Fibroblast of the aortic adventitia (primary cell): ENCODE measurements at places on chromosomes 12 and 14. TPM values are rescaled to one million over a fixed set of nuclear protein-coding genes. Genes with fewer than 3 reads are reported as not detected.

The GPR135 gene
- total RNA-seq = 1.7 and 4.3 TPM in 2 replicates

DNA sequence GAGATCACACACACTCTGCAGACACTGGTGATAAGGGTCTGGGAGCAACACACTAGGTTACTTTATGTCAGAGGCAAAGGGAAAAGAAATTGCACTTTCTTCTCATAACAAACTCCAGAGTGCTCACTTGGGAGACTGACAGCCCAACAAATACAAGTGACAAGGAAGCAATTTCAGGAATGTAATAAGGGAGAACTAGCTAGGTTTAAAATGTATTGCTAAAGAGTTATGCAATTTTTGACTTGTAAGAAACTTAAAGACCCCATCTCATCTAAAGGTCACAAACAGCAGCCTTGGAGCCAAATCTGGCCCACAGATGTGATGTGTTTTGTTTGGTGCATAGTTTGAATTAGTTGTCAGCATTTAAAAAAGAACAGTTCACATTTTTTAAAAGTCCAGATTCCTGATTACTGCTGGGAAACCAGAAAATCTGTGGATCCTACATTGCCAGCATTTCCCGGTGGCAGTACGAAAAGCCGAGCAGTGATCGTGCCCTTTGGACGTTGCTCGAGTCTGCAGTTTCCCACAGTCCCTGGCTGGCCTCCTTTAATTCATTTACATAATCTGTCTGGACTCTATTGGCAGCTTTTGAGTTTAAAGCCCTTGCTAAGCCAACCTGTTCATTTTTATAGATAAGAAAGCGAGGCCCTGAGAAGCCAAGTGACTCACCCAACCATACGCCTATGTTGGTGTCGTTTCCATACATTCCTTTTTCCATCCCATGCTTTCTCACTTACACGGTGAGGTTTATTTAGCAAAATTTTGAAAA, 42.0 kb upstream of the ETV6 start:
- DNase-seq = peak; percentile 66

- DNase-seq = no peak
These were observed 113.5 kb downstream of the UNC79 start for GRCh38 chr14:93544212-93544611.

DNA sequence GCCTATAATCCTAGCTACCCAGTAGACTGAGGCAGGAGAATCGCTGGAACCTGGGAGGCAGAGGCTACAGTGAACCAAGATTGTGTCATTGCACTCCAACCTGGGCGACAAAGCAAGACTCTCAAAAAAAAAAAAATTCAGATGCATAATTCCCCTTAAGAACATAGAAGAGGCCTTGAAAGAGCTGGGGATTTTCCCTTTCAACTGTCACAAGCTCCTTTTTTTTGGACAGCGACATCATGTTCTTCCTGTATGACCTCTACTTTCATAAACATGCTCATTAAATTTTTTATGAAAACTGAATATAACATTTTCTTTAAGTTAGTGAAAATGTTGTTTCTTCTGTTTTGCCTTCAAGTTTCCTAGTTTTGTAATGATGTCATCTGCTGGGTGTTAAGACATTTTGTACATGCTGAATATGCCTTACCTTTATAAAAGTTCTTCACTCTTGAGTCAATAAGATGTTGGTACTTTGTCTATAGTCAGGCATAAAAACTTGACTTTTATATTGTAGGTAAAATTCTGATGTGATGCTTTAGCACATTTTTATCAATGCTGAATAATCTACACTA, 76.0 kb downstream of the PTHLH start:
- DNase-seq = no peak

DNA sequence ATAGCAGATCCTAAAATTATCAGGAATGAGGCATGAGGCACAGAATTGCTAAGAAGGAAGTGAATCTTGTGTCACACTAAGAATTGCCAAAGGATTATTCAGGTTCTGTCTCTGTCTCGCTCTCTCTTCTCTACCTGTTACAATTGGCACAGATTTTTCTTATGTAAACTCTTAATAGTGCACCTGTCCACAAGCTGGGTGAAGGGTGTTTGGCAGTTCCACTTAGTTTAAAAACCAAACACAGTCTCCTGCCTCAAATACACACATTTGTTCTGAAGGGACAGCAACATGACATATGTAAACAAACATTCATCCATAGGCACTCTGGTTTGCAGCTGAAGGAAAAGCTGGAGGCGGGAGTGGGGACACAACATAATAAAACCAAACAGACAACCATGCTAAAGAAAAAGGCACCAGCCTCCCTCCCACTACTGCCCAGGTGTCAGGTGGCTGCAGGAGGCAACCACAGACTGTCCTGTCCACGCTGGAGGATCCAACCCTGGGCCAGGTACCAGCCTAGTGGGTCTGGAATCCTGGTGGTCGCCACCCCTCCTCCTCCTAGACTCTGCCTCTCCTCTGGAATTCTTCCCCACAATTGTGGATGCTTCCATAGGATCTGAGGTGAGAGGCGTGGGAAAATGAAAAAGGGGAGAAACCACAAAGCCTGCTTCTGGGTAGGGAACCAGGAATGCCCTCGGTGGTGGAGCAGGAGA, 81.2 kb downstream of the TMEM260 start:
- no peak for DNase-seq

The CD4 gene
- total RNA-seq = 1.6 TPM in 1 of 2 replicates, not detected in the other

The TAS2R19 gene
- 6.3 and 6.5 TPM in 2 replicates for total RNA-seq

The P3H3 gene
- 53.9 and 188 TPM in 2 replicates for total RNA-seq

GRCh38 chr14:72196237-72197015, 264.2 kb downstream of the RGS6 start:
- DNase-seq = no peak

GRCh38 chr12:100168562-100168961, 25.9 kb upstream of the BLTP3B start:
- DNase-seq = no peak

DNA sequence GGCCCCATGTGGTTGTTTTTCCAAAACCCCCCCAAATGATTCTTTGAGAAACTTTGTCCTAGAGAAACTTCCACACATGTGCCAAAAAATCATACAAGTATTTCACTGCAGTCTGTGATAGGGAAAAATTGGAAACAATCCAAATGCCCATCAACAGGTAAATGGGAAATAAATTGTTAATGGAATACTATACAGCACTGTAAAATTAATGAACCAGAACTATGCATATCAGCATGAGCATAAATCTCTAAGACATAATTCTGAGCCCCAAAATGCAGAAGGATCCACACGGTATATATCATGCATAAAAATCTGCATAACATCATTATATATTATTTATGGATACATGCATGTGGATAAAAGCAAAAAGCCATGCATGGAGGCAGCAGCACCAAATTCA, 5.3 kb upstream of the FICD start:
- no peak for DNase-seq

- no peak for DNase-seq
These were observed 418.9 kb downstream of the NAV3 start for GRCh38 chr12:78249578-78249977.

DNA sequence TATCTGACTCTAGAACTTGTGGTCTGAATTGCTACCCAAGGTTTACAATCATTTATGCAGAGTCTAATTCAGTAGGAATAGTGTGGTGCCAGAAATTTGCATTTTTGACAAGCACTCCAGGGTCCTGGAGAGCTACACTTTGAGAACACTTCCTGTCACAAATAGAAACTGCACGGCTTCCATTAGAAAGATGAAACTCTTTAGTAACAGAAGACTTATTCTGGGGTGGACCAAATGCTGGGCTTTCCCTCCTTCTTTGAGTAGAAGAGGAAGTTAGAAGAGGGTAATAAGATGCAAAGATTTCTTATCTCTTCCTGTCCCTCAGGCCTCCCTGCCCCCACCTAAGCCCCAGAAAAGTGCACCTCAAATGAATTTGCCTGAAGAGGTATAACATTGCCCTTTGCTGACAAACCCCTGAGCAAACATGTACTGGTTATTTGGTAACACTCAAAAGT, 28.4 kb downstream of the DGLUCY start:
- DNase-seq = no peak

The EID3 gene
- 14.9 and 55.9 TPM in 2 replicates for total RNA-seq
